ENCODE measurements at places on chromosomes 7 and 10. TPM values are rescaled to one million over a fixed set of nuclear protein-coding genes. Genes with fewer than 3 reads are reported as not detected.

The MYH16 gene
- total RNA-seq: 0.22 TPM

The KCND2 gene
- total RNA-seq: 0.20 TPM

The CYP2E1 gene
- total RNA-seq: not detected

The CLIP2 gene
- total RNA-seq: 28.1 TPM

The NSMCE4A gene
- total RNA-seq: 30.7 TPM

The SPDYE2B gene
- not detected for total RNA-seq

The HYAL4 gene
- 0.20 TPM for total RNA-seq

The NKX1-2 gene
- total RNA-seq: not detected

The TMEM213 gene
- total RNA-seq: not detected

The NAT16 gene
- total RNA-seq: not detected

The MSS51 gene
- 0.60 TPM for total RNA-seq

The NRP1 gene
- total RNA-seq: 6.5 TPM

The HTRA1 gene
- 125 TPM for total RNA-seq

The PRKAR2B gene
- 17.3 TPM for total RNA-seq

The TAS2R41 gene
- total RNA-seq: not detected
